ENCODE measurements at places on chromosomes 6 and 20. TPM values are rescaled to one million over a fixed set of nuclear protein-coding genes. Genes with fewer than 3 reads are reported as not detected.

The PPP1R3D gene
- total RNA-seq = 15.3 TPM

The NKAPL gene
- total RNA-seq = 1.1 TPM

The PLCB4 gene
- not detected for total RNA-seq

The ADGRF1 gene
- not detected for total RNA-seq

The TRIM10 gene
- total RNA-seq = not detected

The POLR1C gene
- 56.6 TPM for total RNA-seq

The KIF25 gene
- total RNA-seq = not detected

The LTA gene
- total RNA-seq = under 0.01 TPM

The GNAS-AS1 gene
- total RNA-seq = under 0.01 TPM

The HNF4A gene
- 0.33 TPM for total RNA-seq

Measured in melanocyte of skin (primary cell).